H1 (cell line): ENCODE measurements at places on chromosomes 16 and 17. TPM values are rescaled to one million over a fixed set of nuclear protein-coding genes. Genes with fewer than 3 reads are reported as not detected.

Gene NSMCE1
- 8.1 and 8.7 TPM in 2 replicates for polyA plus RNA-seq

Gene RNF222
- not detected in 2 replicates for polyA plus RNA-seq

Gene SPATA22
- 0.06 TPM in 1 of 2 replicates, not detected in the other for polyA plus RNA-seq

Gene SPN
- polyA plus RNA-seq = 1.3 and 1.5 TPM in 2 replicates

Gene QRICH2
- 3.8 and 4.9 TPM in 2 replicates for polyA plus RNA-seq

Gene SRRM2
- 300 and 654 TPM in 2 replicates for polyA plus RNA-seq

Gene IRX3
- 0.50 and 1.7 TPM in 2 replicates for polyA plus RNA-seq

Gene SMIM36
- not detected in 2 replicates for polyA plus RNA-seq

Gene MYH11
- polyA plus RNA-seq = 0.11 and 0.20 TPM in 2 replicates

Gene CDT1
- 76.7 and 141 TPM in 2 replicates for polyA plus RNA-seq

Gene TEX14
- 0.55 and 0.83 TPM in 2 replicates for polyA plus RNA-seq

Gene ANKFN1
- 0.02 TPM in 1 of 2 replicates, not detected in the other for polyA plus RNA-seq

Gene MARVELD3
- 18.0 and 18.4 TPM in 2 replicates for polyA plus RNA-seq

Gene PCTP
- polyA plus RNA-seq = 11.2 and 14.1 TPM in 2 replicates

Gene NPIPA5
- polyA plus RNA-seq = 3.5 and 4.1 TPM in 2 replicates

Gene HERPUD1
- polyA plus RNA-seq = 17.5 and 23.3 TPM in 2 replicates

Gene TRAPPC1
- polyA plus RNA-seq = 170 and 194 TPM in 2 replicates
